Germinal center (tissue), 1 donor: ENCODE measurements at places on chromosomes 13 and 19.

DNA sequence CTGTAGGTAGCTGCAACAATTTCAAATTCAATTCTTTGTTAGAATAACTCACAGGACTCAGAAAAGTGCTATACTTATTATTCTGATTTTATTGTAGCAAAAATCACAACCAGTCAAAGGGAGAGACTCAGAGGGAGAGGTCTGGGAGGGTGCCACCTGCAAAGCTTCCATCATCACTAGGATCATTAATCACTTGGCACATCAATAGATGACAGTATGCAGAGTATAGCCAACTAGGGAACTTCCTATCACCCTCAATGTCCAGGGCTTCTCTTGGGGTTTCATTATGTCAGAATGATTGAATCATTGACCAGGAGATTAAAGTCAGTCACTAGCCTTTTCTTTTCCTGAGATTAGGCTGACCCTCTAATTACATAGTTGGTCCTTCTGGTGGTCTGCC is 431.3 kb upstream of the ATXN8OS start:
- DNase-seq, result no peak

- DNase-seq, result no peak
Observed at GRCh38 chr13:112241288-112241687, 134.9 kb upstream of the SPACA7 start.

DNA sequence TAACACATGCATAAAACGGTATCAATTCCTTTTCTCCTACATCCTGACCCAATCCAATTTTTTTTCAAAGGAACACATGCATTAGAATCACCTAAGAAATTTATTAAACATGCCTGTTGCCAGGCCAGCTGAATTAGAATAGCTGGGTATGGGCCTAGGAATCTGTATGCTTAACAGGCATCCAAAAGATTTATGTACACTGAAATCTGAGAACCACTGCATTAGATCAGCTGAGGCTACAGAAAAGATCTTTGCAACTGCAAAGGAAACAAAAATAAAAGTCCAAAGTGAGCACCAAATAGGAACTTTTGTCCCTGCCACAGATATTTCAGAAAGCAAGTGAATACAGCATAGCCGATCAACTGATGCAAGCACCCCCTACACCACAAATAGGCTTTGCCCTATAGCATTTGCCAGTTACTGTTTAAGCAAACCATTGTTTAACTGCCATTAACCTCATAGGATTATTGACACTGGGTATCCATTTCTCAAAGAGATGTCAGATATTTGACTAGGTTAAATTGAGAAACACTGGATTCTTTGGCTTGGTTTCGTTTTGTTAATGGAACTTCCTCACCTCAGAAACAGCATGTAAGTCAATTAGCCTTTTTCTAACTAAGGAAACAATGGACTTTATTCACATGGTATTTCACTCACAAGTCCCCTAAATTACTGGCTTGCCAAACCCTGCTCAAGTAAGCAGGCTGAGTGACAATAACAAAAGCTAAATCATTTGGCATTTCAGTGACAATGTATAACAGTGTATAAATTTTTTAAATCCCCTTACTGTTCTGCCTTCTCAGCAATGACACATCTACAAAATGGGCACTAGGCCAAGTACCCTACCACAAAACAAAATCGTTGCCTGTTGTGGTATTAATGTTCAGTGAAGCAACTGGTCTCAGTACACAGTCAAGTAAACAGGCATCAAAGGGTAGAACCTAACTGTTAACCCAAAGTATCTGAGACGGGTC is 67.8 kb downstream of the SUCLA2 start:
- no peak for DNase-seq

DNA sequence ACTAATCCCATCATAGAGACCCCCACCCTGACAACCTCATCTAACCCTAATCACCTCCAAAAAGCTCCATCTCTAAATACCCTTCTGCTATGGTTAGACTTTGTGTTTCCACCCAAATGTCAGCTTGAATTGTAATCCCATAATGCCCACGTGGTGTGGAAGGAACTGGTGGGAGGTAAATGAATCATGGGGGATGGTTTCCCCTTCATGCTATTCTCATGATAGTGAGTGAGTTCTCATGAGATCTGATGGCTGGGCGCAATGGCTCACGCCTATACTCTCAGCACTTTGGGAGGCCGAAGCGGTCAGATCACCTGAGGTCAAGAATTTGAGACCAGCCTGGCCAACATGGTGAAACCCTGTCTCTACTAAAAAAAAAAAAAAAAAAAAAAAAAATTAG is 2.6 kb downstream of the VMAC start:
- DNase-seq, result no peak

GRCh38 chr19:18675779-18676178 is 7.7 kb upstream of the CRTC1 start:
- DNase-seq, result peak; percentile 40

- DNase-seq, result no peak
Observed at GRCh38 chr13:73250061-73250460, 191.3 kb downstream of the KLF5 start.
